Activated T-cell treated with anti-CD3 and anti-CD28 coated beads for 4 hours (primary cell): ENCODE measurements at places on chromosomes 16 and 17.

GRCh38 chr16:35146723-35147458 lies 1687.5 kb downstream of the TP53TG3F start:
- DNase-seq = no peak

DNA sequence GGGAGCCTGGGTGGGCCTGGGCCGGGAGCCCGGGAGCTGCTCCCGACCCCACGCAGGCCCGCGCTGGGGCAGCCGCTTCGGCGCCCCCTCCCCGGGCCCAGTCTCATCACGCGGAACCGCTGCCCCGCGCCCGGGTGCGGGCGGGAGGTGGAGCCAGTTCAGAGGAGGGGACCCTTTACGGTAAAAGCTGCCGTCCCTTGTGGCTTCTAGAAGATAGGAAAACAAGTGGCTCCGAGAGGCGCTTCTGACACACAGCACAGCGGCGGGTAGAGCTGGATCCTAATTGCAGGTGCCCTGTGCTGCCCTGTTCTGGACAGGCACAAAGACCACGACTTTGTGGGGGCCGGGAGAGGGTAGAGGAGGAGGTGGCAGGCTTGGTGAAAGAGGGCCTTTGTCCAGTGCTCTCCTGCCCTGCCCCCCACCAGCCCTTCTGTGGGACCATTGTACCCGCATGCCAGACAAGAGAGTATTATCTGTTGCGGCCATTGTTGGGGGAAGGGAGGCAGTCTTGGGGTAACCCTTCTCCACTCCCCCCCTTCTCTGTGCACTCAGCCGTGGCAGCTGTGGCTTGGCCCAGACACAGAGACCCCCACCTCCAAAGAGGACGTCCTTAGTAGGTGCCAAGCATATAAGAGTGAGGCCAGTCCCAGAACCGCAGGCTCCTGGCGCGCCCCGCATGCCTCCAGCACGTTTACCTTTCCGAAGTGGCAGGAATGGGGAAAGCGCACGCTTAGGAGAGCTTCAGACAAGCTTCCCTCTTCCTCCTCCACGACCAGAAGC lies 736 bp downstream of the CNP start:
- DNase-seq = peak; percentile 17

GRCh38 chr17:45108595-45109521 lies 23.5 kb downstream of the PLCD3 start:
- no peak for DNase-seq

- DNase-seq = no peak
Measured at GRCh38 chr16:82649766-82650165, 23.0 kb downstream of the CDH13 start.

DNA sequence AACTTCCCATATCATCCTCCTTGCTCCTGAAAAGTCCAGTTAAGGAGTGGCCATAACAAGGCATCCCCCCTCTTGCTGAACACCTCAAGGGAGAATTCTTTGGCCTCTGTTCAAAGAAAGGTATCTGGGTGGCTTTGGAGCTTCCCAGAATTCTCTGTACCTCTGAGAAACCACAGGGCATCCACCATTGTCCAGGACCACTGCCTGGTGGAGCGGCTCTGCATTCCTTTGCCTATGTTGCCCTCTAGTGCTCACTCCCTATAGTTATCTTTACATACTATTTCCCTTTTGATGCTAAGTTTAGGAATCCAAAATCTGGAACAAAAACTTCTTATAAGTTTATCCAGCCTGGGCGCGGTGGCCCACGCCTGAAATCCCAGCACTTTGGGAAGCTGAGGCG lies 30.3 kb downstream of the CHD9NB start:
- DNase-seq = no peak

GRCh38 chr17:78384479-78385175 lies 6.2 kb downstream of the PGS1 start:
- no peak for DNase-seq

GRCh38 chr17:75521290-75521689 lies 4.2 kb upstream of the LLGL2 start:
- DNase-seq = no peak

GRCh38 chr17:72115781-72116525 lies 4.9 kb upstream of the SOX9 start:
- DNase-seq = no peak

DNA sequence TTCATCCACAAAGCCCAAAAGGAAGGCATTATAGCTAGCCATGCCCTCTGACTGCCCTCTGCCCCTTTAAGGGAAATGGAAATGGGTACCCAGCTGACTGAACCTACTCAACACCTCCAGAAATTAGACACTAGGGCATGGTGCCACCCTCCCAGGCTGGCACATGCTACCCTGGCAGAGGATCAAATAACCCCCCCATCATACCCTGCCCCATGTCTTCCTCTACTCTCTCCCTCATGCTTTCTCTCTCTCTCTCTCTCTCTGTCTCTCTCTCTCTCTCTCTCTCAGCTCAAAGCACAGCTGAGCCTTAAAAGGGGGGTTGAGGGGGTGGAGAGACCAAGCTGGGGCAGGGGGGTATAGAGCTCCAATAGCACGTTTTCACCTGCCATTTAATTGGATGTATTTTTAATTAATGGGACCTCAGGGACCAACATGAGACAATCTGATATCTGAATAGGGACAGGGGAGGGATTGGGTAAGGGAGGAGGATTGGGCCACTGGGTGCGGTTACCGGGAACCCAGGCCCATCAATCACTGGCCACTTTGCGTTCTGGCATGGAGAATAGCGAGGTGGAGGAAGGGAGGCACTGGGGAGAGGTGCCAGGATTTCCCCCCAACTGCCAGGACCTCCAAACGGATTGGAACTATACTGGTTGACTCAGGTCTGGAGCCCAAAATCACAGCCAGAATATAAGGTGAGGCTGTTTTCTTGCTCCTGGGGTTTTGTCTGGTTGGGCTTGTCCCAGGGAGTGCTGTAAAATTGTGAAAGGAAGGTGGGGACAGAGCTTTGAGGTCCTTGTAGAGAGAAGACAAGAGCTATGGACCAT lies 57.8 kb downstream of the NEUROD2 start:
- DNase-seq = no peak

- no peak for DNase-seq
Measured at GRCh38 chr16:66155933-66156332, 210.6 kb upstream of the CDH5 start.

GRCh38 chr17:45009676-45010467 lies 41.6 kb downstream of the DCAKD start:
- DNase-seq = no peak

- no peak for DNase-seq
Measured at GRCh38 chr17:35784895-35785294, 10.5 kb downstream of the MMP28 start.

- no peak for DNase-seq
Measured at GRCh38 chr17:67442787-67443624, 65.9 kb downstream of the PITPNC1 start.

- no peak for DNase-seq
Measured at GRCh38 chr17:41625602-41626001, 1.2 kb upstream of the KRT17 start.

DNA sequence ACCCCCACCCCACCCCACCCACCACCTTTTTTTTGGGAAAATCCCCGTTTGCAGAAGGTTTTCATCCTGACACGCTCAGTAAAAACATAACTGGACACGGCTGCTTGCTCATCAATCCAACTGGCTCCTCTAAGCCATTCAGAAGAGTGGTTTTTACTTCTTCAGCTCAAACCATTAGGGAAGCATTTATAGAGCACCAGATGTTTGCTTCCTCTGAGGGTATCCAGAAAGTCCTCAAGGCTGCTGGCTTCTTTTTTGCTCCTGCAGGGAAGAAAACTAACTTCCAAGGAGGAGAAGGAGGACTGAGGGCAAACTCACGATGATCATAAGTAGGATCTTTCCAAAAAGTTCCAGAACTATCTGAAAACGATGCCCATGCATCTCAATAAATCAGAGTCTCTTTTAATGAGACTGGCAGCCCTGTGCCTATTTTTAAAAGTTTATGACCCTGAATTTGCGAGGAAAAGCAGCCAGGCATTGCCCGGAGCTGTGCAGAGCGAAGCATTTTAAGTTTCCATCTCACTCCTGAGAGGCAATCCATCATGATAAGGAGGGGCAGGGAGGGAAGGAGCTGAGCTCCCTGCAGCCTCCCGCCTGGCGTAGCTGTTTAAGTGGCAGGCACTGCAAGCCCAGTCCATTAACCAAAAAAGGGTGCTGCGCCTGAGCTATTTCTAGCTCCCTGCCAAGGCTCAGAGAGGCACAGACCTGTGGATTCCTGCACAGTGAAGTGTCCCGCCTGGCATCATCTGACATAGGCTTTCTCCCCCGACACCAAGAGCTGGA lies 146.3 kb upstream of the FOXF1 start:
- DNase-seq = no peak

DNA sequence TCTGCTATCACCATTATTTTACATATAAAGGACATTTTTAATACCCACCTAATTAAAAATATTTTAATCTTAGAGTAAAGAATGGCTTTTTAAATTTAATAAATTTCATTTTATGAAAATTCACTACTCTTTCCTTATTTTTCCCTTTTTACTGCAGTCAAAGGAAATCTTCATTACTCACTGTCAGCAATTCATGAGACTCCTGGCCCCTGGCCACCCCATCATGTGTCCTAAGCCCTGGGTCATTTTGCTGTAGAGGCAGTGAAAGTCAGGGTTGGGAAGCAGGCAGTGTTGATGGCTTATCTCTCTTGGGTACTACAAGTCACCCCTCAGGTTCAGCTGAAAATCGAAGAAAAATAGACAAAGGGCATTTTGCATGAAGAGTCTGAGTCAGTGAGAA lies 468.6 kb upstream of the CCL2 start:
- no peak for DNase-seq

GRCh38 chr17:41970901-41971331 lies 4.3 kb downstream of the CNP start:
- DNase-seq = no peak

- DNase-seq = no peak
Measured at GRCh38 chr16:3283543-3284447, 504 bp downstream of the ZNF263 start.

DNA sequence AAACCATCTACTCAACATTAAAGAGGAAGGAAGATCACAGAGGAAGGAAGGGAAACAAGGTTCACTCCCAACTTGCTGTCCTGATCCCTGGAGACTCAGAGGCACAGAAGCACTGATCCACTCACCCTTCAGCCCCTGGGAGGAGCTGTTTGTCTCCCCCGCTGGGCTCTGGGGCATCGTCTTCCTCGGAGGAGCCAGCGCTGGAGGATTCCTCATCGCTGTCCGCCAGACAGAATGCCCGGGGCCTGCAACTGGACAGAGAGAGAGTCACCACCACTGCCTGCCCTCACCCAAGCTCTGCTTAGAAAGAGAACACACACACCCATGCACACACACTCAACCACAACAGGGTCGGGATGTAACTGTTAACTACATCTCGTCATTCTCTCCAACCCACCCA lies 24.8 kb upstream of the ERN1 start:
- DNase-seq = no peak

DNA sequence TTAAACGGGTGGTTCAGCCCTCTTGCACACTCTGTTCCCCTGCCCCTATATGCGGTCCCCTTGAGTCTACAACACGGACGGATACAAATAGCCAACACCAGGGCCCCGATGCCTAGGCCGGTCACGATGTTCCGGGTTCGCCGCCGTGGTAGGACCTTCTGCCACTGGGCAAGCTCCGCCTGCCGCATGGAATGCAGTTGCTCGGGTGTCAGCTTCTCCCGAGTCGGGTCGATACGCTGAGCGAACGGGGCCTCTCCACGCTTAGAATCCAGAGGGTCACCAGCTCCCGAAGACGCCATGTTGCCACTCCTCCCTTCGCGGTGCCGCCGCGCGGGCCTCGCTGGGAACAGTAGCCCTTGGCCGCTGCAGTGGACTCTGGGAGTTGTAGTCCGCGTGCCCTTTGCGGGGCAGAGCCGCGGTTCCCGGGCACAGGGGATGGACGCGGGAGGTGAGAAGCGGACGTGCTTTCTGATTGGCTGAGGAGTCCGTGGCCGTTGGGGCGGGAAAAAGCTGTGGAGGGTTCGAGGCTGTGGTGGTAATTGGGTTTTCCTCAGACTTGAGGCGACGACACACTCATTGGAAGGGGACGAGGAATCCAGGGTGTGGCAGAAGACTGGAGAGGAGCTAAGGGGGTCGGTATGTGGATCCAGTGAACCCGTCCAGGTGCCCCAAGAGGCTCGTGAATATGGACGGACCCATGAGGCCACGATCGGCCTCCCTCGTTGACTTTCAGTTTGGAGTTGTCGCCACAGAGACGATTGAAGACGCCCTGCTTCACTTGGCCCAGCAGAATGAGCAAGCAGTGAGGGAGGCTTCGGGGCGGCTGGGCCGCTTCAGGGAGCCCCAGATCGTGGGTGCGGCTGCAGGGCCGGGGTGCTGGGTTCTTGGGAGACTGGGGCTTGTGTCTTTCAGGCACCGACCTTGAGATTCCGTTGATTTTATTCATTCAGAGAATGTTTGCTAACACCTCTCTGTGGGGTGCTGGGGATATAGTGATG lies at the start of the genes CNTD1 and COA3:
CNTD1 (plus strand) TSS at position 479 of the 998 bp plus-strand sequence; CDS start at position 686, 207 bp downstream.
COA3 (minus strand) TSS at position 322 of the 998 bp plus-strand sequence; CDS start at position 299, 23 bp downstream.
- DNase-seq = peak; percentile 65

DNA sequence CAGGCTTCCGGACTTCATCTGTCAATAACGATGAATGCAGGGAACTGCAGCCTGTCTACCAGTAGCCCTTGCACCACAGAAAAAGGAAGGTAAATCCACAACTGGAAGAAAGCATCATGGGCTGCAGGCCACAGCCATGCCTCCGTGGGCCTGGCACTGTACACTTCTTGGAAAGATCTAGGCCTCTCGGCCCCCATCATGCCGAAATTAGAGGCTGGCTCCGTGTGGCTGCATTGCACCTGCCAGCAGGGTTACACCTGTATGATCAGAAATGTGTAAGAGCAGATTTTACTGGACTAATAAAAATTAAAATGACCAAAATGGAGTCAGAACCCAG lies 52.2 kb downstream of the SDK2 start:
- no peak for DNase-seq

DNA sequence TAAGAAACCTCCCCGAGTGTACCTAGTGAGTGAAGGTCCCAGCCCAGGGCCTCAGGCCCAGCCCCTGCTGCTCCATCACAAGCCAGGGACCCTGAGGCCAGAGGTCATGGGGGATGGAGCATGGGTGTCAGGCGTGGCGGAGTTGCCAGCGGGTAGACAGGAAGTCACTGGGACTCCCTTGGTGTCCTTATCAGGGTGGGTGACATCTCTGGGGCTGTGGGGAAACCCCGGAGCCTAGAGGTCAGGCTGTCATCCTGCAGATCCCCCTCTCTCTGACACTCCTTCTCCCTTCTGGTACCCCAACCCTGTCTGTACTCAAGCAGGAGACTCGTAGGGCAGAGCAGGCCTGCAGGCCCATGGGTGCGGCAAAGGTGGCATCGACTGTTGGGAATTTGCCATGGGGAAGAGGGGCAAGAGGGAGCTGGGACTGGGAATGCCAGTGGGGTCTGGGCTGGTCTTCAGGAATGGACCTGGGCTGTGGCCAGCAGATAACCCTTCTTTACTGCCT lies 10.8 kb upstream of the ADGRG1 start:
- no peak for DNase-seq

DNA sequence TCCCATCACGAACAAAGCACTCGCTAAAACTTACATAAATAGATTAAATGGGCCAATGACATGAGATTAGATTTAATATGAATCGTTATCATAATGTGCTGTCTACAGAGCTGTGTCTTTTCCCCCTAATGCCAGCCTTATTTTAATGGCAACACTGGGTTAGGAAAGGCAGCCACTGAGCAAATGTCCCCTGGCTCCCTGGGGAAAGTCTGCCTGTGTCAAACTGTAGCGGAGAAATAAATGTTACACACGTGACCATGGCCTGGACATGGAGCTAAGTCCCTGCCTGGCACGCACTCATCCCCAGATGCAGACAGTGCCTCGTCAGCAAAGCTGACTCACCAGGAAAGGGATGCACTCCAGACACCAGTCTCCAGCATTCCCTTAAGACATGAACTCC lies 61.3 kb upstream of the SDK2 start:
- DNase-seq = no peak

- DNase-seq = no peak
Measured at GRCh38 chr16:178668-179015, 1.6 kb upstream of the HBQ1 start.
